Stimulated activated CD8-positive, alpha-beta memory T cell treated with anti-CD3 and anti-CD28 coated beads, Interleukin-12 subunit alpha, Interleukin-12 subunit beta, amount 100 ng/mL, for 4 hours (primary cell): ENCODE measurements at places on chromosomes 6 and 20.

DNA sequence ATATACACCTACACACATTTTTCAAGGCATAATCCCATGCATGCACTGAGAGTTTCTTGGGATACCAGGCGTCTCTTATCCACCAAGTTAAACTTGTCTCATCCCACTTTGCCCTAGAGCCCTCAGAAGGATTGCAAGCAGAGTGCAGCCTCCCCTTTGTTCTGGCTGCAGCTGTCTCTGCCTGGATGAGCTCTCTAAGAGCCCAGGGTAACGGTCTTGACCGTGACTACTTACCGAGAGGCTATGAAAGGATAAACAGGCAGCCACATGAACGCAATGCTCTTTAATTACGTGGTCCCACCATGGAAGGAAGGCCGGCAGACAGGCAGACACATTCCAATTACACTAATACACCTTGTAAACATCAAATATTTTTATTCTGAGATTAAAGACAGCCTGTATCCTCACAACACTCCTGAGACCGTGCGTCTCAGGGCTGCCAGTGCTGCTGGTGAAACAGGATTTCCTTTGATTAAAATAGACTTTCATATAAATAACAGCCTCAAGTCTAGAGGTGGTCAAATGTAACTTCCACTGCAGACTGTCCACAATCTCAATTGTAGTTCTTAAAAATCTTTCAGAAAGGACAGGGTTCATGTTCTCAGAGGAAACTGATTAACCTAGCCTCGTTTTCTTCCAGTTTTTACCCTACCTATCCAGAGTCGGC, 210.0 kb upstream of the PRDM1 start:
- no peak for DNase-seq

DNA sequence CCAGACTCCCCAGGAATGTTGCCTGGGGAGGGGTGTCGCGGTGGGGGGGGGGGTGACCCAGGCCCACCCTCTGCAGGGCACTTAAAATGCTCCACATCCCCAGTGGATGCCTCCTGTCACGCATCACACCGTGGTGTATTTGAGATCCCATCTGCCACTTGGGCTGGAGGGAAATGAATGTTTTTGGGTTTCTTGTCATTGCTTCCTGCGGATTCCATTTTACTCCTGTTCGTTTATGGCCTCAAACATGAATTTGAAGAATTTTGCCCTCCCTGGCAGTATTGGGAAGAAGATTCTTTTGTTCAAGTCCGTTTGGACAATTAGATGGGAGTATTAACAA, 544 bp upstream of the KHDC1 start:
- DNase-seq = no peak

GRCh38 chr20:625360-625932, 15.3 kb upstream of the TCF15 start:
- no peak for DNase-seq

GRCh38 chr6:15062516-15063252, 183.2 kb upstream of the JARID2 start:
- DNase-seq = no peak

DNA sequence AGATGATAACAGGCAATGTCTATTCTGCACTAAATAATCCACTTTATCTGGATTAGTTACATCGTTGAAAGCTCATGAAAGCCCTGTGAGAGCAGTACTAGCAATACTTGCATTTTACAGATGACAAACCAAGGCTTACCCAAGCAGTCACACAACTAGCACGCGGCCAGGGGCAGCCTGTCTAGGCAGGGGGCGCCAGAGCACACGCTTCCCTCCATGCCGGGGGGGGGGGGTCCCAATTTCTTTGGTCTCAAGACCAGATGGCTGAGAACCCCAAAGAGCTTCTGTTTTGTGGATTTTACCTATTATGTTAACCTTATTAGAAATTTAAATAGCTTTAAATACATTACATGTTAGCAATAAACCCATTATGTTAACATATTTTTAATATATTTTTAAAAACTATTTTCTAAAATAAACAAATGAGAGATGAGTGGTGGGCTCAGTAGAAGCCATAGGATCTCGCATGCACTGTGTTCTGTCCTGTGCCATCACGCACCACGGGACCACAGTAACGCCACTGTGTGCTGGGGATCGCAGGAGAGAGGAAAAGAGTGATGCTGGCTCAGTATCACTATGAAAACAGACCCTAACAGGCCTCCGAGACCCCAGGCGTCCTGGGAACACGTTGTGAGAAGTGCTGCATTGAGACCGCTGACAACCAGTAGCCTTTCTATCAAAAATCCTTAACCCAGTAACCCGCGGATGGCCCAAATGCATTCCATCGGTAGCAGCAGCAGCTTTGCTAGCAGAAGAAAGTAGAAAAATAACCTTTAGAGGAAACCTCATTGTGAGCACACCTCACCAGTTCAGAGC, 5.3 kb upstream of the PRR18 start:
- peak; percentile 20 for DNase-seq

- DNase-seq = no peak
Measured at GRCh38 chr20:47573559-47573958, 71.9 kb downstream of the NCOA3 start.

DNA sequence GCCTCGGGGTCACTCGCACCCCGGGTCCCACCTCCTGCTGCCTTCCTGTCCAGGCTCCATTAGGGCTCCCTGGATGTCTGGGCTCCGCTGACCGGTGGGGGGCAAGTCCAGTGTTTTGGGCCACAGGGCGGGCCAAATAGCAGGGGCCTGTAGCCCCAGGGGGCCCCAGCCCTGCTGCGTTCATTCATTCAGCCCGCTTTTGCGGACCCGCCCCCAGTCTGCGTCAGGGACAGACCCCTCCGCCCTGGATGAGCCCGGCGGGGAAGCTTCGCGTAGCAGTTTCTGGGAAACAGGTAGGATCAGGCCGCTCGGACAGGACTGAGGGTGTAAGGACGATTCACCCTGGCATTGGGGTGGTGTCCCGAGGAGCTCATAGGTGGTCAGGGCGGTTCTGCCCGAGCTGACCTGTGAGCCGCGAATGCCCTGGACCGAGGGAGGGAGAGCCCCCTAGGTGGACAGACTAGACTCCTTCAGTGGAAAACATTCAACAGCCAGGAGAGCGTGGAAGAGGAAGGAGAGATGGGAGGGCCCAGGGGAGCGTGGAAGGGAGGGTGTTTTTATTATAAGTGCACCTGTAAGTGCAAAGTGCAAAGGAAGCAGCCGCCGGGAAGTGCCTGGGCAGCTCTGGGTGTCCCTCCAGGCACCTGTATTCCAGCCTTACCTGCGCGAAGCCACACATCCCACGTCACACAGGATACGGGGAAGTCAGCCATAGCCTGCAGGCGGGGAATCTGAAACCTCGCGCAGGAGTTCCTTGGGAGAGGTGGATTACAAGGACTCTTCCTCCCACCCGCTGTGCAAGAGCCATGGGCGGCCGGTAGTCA, 662 bp downstream of the ENTPD6 start:
- no peak for DNase-seq
